ENCODE measurements at places on chromosomes 3 and 15.

GRCh38 chr3:147554332-147554731 is 145.2 kb downstream of the ZIC1 start:
- DNase-seq, result no peak

GRCh38 chr3:127218454-127218922 is 25.6 kb downstream of the PRR23E start:
- DNase-seq, result no peak

DNA sequence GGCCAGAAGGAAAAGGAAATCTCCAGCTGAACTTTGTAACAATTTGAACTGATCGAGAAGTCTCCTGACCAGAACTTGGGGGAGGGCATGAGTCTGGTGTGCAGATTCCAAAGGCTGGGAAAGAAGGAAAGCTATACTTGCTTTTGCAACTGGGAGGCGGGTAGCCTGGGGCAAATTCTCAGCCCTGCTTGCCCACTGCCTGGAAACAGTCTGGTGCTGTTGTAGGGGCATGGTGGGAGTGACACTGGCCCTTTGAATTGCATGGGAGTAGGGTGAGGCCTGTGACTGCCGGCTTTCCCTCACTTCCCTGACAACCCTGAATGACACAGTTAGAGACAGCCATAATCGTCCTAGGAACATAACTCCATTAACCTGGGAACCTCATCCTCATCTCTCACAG is 114.0 kb upstream of the POU1F1 start:
- no peak for DNase-seq

GRCh38 chr3:81908561-81908960 is 147.1 kb upstream of the GBE1 start:
- no peak for DNase-seq

- DNase-seq, result no peak
Observed at GRCh38 chr3:15330031-15330596, 2.3 kb downstream of the SH3BP5 start.

GRCh38 chr3:24043168-24043567 is 98.1 kb downstream of the NR1D2 start:
- no peak for DNase-seq

- DNase-seq, result no peak
Observed at GRCh38 chr3:54846119-54846518, 81.7 kb downstream of the LRTM1 start.

DNA sequence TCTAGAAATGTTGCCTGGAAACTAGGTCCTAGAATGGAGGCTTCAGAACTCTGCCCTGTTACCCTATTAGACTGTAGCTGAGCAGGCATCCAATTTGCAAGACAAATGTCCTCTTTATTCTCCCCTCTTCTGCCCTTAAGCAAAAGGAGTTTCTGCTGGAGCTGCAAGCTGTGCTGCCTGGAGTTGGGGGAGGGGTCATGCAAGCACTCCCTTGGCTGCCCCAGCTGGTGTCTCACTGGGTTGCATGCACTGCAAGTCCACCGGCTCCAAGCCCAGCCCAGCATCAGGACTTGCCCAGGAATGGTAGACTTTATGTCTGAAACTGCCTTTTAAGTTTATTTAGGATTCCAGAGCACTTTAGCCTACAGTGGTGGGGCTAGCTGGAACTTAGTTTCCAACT is 15.7 kb upstream of the RBP2 start:
- DNase-seq, result no peak

- no peak for DNase-seq
Observed at GRCh38 chr3:129602309-129602708, 4.2 kb downstream of the PLXND1 start.

DNA sequence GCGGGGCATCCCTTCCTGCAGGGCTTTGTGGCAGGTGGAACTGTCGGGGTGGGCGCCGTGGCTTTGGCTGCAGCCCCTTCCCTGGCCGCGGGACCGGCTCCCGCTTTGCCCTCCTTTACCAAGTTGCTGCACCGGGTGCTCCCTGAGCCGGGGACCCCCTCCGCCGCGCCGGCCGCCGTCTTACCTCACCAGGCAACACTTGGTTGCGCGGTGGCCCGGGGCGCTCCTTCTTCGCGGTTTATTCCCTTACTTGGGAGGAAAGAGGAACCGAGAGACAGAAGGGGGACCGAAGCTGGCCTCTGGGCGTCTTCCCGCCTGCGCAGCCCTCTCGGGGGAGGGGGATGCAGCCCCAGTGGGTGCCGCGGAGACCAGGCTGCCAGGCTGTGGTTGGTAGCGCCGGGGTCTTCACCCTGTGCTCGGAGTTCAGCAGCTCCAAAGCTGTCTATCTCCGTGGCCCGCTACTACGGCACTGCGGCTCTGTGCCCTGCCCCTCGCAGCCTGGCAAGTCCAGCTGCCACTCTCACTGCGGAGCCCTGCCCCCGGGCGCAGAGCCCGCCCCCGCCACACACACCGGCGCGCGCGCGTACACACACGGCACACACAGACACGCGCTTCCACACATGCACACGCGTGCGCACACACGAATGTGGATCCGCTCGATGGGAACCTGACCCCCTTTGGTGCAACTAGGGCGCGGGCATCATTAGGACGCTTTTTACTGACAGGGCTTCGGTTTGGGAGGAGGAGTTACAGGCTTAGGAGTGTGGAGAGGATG is at the start of gene DGKG:
TSS of gene DGKG (minus strand) at position 473 of the 775 bp plus-strand sequence. CDS start 41,775 bp downstream, outside the sequence.
- DNase-seq, result no peak

DNA sequence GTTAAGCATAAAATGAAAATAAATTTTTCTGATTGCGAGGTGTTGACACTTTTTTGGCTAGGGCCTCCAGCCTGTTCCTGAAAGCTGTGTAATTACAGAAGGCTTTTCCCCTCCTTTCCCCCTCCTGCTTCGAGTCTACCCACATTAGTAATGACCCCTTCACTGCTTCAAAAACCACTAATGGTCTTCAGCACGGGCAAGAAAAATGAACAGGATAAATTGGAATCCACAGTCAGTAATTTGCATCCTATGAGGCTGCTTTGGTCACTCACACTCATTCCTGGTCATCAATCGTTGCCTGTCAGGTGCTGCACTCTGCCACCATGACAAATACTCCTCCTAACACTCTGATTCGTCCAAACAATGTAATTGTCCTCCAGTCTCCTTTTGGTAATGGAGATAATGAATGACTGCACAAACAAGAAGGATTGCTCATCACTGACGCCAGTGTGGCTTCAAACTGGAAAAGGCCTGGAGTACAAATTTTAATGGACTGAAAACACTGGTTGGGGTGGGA is 148.6 kb downstream of the MEIS2 start:
- no peak for DNase-seq

DNA sequence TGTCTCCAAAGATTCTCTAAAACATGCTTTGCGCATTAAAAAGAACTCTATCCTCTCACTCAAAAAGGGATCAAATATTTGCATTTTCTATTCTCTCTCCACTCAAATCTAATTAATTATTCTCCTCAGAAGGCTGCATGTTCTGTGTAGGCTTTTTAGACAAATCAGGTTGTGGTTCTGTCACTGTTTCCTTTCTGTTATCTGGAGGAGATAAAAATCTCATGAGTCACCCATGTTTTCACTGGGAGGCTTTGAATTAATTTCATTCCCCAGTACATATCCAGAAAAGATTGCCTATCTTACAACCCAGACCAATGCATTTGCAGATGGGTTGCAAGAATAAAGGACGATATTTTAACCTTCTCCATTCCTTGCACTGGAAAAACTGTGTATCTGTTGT is 446.5 kb downstream of the GRM7 start:
- DNase-seq, result no peak

DNA sequence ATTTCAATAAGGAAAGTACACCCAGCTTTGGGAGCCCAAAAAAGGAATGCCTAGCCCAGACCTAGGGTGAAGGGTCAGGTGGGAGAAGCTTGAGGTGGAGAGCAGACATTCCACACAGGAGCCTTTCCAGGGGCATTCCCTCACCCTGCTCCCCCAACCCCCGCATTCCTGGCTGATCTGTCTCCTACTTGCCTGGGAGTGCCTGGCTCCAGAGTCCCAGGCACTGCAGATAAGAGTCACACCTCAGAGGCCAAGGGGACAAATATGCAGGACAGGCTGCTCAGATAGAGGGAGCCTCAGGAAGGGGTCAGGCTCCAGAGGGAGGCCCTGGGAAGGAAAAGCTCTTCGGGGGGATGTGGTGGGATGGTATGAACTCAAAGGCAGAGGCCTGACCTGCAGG is 20.8 kb upstream of the HCN4 start:
- no peak for DNase-seq

DNA sequence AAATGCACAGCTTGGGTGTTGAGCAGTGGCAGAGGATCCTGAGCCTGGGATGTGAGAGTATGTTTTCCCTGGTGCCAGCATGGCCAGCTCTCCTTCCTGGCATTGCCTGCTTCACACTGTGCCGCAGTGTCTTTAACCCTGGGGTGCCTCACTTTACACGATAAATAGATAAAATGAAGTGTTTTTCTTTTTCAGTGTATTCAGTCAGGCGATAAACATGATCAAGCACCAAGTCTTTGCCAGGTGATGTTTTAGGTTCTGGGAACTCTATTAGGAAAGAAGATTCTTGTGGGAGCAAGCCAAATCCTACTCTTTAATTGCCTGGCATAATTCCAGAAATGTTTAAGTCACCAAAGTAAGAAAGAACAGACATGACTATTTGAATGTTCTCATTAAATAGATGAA is 14.0 kb downstream of the ABHD6 start:
- DNase-seq, result no peak

GRCh38 chr3:143531101-143531500 is 317.2 kb downstream of the SLC9A9 start:
- no peak for DNase-seq

- DNase-seq, result no peak
Observed at GRCh38 chr3:197366301-197367044, 68.1 kb upstream of the DLG1 start.

GRCh38 chr15:92035551-92035950 is 182.0 kb downstream of the SLCO3A1 start:
- DNase-seq, result no peak

DNA sequence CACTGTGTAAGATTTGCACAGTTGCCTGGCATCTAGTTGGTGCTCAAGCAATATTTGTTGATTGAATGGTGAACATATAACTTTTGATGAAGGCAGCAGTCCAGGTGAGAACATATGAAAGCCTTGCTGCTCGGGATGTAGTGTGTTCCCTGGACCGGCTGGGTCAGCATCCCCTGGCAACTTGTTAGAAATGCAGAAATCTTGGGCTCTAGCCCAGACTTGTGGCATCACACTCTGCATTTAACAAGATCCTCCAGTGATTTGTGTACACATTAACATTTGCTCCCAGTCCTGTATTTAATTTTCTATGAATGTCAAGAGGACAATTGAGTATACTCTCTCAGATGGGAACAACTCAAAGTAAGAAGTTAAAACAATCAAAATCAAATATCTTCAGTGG is 69.0 kb upstream of the SAMMSON start:
- DNase-seq, result no peak

GRCh38 chr15:57312318-57313133 is 63.8 kb upstream of the CGNL1 start:
- DNase-seq, result no peak

DNA sequence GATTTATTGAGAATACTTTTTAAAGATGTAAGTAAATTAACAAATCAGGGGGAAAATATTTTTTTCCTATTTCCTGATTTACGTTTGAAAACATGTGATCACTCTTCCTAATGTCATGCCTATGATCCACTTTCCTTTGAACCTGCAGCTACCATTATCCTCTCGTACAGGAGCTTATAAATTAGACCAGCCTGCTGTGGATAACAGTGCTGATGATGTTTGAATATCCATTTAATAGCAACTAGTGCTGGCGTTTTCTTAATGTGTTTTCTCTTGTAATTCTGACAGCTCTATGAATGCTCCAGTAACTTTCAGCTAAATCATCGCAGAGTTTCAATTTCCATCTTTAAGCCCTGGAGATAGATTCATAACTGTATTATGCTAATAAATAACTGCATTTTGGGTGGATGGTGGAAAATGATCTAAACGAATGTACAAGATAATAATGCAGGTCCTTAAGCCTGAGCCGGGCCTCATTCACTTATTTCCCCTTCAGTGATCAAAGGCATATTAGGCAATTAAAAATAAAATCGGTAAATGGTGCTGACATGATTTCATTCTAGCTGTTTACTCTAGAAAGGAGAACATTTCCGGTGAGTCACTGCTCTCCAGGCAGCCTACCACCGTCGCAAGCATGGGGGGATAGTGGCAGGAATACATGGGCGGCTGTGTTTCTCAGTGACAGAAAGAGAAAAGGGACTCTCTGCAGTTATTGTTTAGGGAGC is 58.5 kb upstream of the SLC24A5 start:
- no peak for DNase-seq

DNA sequence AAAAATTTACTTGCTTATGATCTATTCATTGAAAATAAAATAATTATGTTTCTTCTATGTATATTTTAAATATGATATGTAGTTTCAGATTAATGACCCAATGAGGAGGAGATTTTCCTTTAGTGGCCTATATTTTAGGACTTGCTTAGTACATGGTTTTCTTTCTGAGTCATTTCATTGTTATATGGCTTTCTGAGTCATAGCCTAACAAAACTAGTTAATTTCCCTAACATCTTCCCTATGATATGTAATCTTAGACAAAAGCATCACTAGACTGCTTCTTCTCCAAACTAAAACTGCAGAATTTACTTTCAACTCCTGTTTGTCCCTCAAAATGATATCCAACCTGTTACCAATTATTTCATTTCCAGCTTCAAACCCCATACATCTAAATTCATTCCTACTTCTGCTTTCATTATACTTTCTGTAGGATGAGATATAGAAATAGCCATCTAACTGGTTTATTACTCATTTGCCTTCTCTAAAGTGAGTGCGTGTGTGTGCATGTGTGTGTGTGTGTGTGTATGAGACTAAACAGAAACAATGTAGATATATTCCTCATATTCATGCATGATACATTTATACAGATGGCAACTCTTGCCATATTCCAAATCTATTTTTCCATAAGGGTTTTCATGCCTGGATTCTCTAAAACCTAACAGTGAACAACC is 915.0 kb upstream of the GBE1 start:
- no peak for DNase-seq

- DNase-seq, result no peak
Observed at GRCh38 chr15:83911345-83911744, 257.4 kb downstream of the ADAMTSL3 start.

- no peak for DNase-seq
Observed at GRCh38 chr3:124648551-124648950, 81.7 kb upstream of the UMPS start.

DNA sequence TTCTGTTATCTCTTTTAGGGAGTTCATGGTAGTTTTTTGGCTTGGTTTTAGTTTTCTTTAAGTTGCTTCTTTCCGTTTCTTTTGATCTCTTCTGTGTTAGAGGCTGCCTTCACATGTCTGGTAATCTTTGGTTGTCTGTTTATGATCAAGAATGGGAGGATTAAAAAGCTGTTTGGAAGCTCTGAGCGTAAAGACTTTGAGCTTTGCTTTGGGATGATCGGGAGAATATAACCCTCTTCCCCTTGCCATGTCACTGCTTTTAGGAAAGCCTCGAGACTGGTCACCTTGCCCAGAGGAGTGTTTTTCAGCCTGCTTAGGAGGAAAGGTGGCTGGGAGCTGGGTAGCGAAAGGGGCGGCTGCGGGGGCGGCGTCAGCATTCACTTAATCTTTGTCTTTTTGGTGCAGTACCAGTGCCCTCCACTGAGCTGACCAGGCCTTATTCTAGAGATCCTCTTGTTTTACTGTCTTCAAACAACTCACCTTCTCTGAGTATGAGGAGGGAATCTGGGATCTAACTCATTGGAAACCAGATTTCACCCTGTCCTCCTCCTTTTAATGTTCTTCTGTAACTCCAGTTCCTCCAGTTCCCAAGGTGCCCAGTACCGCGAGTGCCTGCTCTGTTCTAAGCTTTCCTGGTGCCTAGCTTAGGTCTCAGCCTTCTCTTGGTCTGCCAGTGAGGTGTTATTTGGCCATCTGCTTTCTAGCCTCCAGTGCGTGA is 15.5 kb downstream of the TATDN2 start:
- peak; percentile 36 for DNase-seq

Data from stimulated activated CD8-positive, alpha-beta memory T cell treated with anti-CD3 and anti-CD28 coated beads, Interleukin-12 subunit alpha, Interleukin-12 subunit beta, amount 100 ng/mL, for 4 hours (primary cell).